ENCODE measurements at places on chromosomes 5 and 9.

GRCh38 chr5:29214839-29215238, 1978.6 kb upstream of the CDH6 start:
- H3K36me3 ChIP-seq, result no peaks in the 10 kb centered on the region
- H3K27ac ChIP-seq, result no peak overlapping the region
- no peaks in the 10 kb centered on the region for H3K4me1 ChIP-seq
- DNase-seq, result no peak

DNA sequence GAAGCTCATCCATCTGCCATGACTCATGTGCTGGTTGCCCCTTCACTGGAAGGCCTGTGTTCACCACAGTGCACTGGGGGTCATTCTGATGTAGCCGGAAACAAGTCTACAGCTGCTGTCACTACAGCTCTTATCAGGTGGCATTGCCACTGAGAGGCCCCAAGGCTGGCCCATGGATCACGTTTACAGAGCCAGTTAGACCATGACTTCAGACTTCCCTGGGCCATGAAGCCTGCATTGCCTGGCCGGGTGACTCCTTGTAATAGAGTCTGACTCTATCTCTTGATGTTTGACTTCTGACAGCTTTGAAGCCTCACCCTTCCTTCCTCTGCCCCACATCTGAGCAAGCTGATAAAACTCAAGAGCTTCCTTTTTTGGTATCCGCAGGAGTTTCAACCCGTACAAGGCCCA, 473.5 kb upstream of the DAP start:
- DNase-seq, result peak; percentile 4
- no peaks in the 10 kb centered on the region for H3K36me3 ChIP-seq
- H3K4me1 ChIP-seq, result no peaks in the 10 kb centered on the region
- H3K27ac ChIP-seq, result no peak overlapping the region

DNA sequence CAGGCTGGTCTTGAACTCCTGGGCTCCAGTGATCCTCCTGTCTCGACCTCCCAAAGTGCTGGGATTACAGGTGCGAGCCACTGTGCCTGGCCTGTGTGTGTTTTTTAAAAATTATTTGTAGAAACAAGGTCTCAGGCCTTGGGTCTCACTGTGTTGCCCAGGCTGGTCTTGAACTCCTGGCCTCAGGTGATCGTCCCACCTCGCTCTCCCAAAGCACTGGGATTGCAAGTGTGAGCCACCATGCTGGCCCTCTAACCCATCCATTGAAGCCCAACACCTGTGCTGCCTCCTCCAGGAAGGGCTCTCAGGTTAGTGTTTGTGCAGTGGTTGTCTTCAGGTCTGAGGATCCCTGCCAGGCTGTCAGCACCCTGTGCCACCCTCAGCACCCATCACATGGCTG, 56.6 kb downstream of the CXXC5 start:
- no peak overlapping the region for H3K27ac ChIP-seq
- H3K36me3 ChIP-seq, result peaks cover 6% of the 10 kb centered on the region
- no peak for DNase-seq
- H3K4me1 ChIP-seq, result peaks cover 23% of the 10 kb centered on the region
- no peak overlapping the region for H3K4me3 ChIP-seq

GRCh38 chr5:14310901-14311300, 167.8 kb downstream of the TRIO start:
- no peaks in the 10 kb centered on the region for H3K27me3 ChIP-seq
- no peaks in the 10 kb centered on the region for H3K4me1 ChIP-seq
- no peaks in the 10 kb centered on the region for H3K36me3 ChIP-seq
- no peak overlapping the region for H3K4me3 ChIP-seq

DNA sequence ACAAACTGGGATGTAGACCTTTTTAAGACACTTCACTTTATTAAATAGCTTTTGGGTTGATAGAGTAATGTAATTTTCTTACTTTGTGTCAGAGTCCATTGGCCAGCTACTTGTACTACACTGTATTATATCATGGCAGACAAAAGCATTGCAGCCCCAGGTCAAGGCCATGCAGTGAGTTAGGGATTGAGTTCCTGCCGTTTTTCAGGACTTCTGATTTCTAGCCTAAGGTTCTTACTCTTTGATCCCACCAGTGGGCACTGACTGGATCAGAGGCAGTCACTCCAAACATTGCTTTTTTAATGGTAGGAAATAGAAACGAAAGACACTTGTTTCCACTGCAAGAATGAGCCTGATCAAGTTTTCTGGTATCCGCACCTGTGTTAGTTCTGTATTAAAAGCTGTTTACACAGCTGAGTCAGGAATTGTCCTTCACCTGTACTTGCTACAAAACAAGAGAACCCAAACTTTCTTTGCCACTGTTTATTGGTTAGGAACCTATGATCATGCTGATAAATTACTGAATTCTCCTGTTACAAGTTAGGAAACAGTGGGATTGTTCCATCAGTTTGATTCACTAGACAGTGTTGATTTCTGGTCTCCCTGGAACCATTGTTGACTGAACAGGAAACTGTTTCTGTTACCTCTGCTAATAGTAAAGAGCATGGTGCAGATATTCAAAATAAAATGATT, 22.1 kb downstream of the LRRC70 start:
- peaks cover 7% of the 10 kb centered on the region for H3K36me3 ChIP-seq
- DNase-seq, result no peak
- H3K4me1 ChIP-seq, result peaks cover 3% of the 10 kb centered on the region
- H3K27ac ChIP-seq, result no peak overlapping the region
- no peak overlapping the region for H3K4me3 ChIP-seq
- no peaks in the 10 kb centered on the region for H3K27me3 ChIP-seq

GRCh38 chr5:20656262-20656661, 668.3 kb upstream of the CDH18 start:
- no peak overlapping the region for H3K4me3 ChIP-seq
- H3K27ac ChIP-seq, result no peak overlapping the region
- no peaks in the 10 kb centered on the region for H3K4me1 ChIP-seq
- DNase-seq, result no peak
- no peaks in the 10 kb centered on the region for H3K27me3 ChIP-seq

DNA sequence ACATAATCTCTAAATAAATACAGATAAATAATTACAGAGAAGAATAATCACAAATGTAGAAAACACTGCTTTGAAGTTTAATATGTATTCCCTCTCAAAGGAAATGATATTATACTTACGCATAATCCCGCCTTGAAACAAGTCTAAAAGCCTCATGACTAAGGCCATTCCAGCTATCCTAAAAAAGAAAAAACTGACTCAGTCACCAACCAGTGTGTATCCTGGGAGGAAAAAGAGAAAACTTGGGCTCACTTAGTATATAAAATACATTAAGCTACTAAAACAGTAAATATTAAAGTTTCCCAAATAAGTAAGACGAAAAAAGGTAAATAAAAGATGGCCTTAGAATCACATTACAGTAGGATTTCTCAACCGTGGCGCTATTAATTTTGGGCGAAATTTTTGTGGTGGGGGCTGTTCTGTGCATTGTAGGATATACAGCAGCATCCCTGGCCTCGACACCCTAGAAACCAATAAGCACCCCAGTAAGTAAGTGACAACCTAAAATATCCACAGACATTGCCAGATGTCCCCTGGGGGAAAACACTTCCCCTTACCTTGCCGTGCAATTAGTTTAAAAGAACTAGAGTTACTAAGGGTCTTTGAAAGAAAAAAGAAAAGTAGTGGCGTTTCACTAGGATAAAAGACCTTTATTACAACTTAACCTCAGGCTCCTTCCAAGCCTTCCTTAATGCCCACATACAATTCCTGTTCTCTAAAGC, 1.1 kb downstream of the HSPA9 start:
- peak overlapping the region; percentile 100 for H3K27ac ChIP-seq
- no peak for DNase-seq
- peak overlapping the region; percentile 99 for H3K4me3 ChIP-seq

- H3K36me3 ChIP-seq, result peaks cover 8% of the 10 kb centered on the region
- DNase-seq, result peak; percentile 36
- peaks cover 29% of the 10 kb centered on the region for H3K4me1 ChIP-seq
- H3K4me3 ChIP-seq, result no peak overlapping the region
- peak overlapping the region; percentile 36 for H3K27ac ChIP-seq
These were observed 246.8 kb downstream of the ARHGAP26 start for GRCh38 chr5:143016777-143017516.

DNA sequence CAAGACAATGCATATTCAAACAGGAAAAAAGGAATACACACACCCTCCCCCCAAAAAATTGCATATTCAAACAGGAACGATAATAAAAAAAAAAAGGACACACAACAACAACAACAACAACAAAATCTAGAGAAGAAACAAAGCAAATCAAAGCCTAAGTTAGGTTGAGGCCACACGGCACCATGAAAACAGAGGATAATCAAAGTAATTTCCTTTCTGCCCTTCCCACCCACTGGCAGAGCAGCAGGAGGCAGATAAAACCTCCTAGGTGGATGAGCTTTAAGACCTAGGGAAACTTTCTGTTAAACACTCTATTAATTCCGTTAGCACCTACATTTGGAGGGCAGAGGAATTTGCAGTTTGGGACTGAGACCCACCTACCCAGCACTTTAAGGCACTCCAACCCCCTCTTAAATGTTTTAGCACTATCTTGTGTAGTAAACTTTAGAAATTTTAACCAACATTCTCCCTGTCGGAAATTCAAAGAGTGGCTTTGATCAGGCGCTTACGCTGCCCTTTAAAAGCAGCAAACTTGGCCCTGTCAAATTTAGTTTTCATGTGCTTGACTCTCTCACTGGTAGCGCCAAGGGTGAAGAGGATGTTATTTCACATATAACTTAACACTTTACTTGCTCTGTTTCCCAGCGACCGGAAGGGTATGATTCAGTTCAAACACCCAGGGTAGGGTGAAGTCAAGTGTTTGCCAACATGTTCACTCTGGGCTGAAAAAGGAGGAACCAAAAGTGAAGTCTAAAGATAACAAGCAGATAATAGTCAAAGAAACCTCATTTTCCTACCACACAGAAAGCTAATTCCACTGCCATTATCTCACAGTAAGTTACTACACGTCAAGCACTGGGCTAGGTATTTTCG, 9.2 kb downstream of the ENC1 start:
- H3K4me1 ChIP-seq, result peaks cover 40% of the 10 kb centered on the region
- peak; percentile 57 for DNase-seq
- no peaks in the 10 kb centered on the region for H3K27me3 ChIP-seq
- peak overlapping the region; percentile 69 for H3K4me3 ChIP-seq
- H3K27ac ChIP-seq, result peak overlapping the region; percentile 92

GRCh38 chr5:55320571-55320970, 12.8 kb downstream of the MTREX start:
- H3K27me3 ChIP-seq, result no peaks in the 10 kb centered on the region
- peaks cover 16% of the 10 kb centered on the region for H3K4me1 ChIP-seq
- no peak overlapping the region for H3K4me3 ChIP-seq
- DNase-seq, result no peak
- peaks cover 18% of the 10 kb centered on the region for H3K36me3 ChIP-seq

DNA sequence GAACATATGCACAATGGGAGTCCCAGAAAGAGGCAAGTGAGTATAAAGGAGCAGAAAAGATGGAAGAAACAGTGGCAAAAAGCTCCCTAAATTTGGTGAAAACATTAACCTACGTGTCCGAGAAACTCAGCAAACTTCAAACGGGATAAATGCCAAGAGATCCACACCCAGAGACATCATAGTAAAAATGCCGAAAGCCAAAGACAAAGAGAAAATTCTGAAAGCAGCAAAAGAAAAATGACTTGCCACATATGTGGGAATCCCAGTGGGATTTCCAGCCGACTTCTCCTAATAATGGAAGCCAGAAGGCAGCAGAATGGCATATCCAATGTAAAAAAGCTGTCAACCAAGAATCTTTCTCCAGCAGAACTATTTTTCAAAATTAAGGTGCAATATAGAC, 101.2 kb downstream of the ADAMTS2 start:
- no peaks in the 10 kb centered on the region for H3K36me3 ChIP-seq
- H3K4me1 ChIP-seq, result no peaks in the 10 kb centered on the region
- no peak overlapping the region for H3K27ac ChIP-seq

DNA sequence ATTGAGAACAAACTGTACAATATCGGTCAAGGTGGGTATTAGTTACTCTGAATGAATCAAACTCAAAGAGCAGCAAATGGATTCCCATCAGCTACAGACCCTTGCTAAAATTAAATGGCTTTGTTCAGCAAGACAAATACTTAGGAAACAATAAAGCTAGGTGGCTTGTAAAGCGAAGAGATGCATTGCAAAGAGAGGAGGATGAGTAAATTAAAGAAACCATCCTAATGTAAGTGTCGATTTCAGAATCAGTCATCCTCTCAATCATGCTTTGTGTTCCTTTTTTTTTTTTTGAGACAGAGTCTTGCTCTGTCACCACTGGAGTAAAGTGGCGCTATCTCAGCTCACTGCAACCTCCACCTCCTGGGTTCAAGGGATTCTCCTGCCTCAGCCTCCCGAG, 359.2 kb upstream of the ZNF462 start:
- H3K27me3 ChIP-seq, result no peaks in the 10 kb centered on the region
- H3K4me3 ChIP-seq, result no peak overlapping the region
- H3K27ac ChIP-seq, result no peak overlapping the region
- no peaks in the 10 kb centered on the region for H3K4me1 ChIP-seq
- DNase-seq, result no peak

- H3K27me3 ChIP-seq, result no peaks in the 10 kb centered on the region
- no peaks in the 10 kb centered on the region for H3K4me1 ChIP-seq
- no peak overlapping the region for H3K4me3 ChIP-seq
- no peak overlapping the region for H3K27ac ChIP-seq
- H3K36me3 ChIP-seq, result no peaks in the 10 kb centered on the region
These were observed 212.2 kb upstream of the ACO1 start for GRCh38 chr9:32172256-32172655.

DNA sequence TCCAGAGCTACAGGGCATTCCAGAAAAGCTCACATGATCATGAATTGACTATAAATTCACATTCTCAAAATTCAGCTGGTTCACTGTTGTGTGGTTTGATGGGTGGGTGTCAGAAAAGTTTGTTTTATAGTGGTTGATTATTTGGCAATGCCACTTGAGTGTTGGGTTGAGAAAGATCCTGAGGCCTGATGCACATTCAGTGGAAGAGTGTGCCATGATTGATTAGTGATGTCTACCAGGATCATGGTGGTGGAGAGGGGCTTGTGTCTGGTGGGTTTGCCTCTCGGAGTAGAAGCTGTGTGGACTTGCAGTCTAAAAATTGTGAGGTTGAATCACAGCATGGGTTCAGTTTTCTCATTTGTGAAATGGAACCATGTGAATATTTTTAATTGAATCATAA, 2.0 kb downstream of the NDUFS6 start:
- no peaks in the 10 kb centered on the region for H3K27me3 ChIP-seq
- H3K4me3 ChIP-seq, result peak overlapping the region; percentile 19
- H3K4me1 ChIP-seq, result peaks cover 48% of the 10 kb centered on the region
- H3K36me3 ChIP-seq, result peaks cover 82% of the 10 kb centered on the region
- H3K27ac ChIP-seq, result peak overlapping the region; percentile 65

- H3K27ac ChIP-seq, result no peak overlapping the region
- H3K4me3 ChIP-seq, result no peak overlapping the region
- no peak for DNase-seq
- no peaks in the 10 kb centered on the region for H3K27me3 ChIP-seq
- H3K4me1 ChIP-seq, result no peaks in the 10 kb centered on the region
- H3K36me3 ChIP-seq, result no peaks in the 10 kb centered on the region
These were observed 240.6 kb downstream of the TRIM32 start for GRCh38 chr9:116927726-116928125.
